ENCODE measurements at places on chromosomes 11 and 22.

- no peak for DNase-seq
Observed at GRCh38 chr22:30875481-30876215, 92.9 kb downstream of the MORC2 start.

DNA sequence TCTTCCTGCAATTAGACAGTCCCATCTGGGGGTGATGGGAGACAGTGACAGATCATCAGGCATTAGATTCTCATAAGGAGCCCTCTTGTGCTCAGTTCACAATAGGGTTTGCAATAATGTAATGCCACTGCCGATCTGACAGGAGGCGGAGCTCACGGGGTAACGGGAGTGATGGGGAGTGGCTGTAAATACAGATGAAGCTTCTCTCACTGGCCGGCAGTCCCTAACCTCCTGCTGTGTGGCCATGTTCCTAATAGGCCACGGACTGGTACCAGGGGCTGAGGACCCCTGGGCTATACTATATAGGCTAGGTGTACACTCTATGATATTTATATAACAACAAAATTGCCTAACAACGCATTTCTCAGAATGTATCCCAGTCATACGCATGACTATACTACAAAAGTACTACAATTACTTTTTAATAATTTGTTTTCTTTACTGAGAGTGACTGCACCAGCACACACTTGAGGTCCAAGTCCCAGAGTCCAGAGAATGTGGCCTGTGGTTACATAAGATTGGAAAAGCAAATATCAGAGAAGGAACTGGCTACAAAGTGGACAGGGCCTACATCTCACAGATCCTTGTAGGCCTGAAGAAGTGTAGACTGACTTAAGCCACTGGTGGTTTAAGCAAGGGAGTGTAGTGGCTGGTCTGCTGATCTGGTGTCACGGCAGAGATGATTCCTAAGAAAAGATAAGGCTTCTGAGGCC lies 200.0 kb downstream of the LARGE1 start:
- DNase-seq = no peak

- DNase-seq = no peak
Observed at GRCh38 chr22:46070803-46071450, 79.4 kb upstream of the PPARA start.

DNA sequence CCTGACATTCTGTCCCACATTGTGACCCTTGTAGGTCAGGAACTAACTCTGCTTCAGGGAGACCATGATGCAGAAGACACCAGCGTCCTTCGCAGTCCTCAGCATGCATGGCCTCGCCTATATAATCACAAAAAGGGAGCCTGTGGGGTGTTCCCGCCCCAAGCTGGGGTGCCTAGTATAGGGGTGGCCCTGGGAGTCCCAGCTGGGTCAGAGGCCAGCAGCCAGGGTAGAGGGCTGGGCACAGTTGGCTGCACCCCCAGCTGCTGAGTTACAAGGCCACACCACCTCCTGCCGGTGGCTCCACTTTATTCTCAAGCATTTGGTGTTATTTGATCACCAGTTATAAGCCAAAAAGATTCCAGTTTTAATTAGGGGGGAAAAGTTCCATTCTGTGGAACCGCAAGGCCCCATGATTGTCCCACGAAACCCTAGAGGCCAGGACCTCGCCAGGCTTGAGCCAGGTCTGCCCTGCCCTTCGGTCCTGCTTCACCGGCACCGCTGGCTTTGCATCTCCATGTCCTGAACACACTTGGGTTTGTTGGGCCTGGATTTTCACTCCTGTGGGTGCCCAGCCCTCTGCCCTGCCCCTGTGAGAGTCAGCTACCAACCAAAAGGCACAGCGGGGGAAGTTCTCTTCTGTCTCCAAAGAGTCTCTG lies 15.0 kb upstream of the GNB1L start:
- DNase-seq = no peak

GRCh38 chr11:1656670-1657069 lies 27.1 kb downstream of the KRTAP5-5 start:
- DNase-seq = no peak

DNA sequence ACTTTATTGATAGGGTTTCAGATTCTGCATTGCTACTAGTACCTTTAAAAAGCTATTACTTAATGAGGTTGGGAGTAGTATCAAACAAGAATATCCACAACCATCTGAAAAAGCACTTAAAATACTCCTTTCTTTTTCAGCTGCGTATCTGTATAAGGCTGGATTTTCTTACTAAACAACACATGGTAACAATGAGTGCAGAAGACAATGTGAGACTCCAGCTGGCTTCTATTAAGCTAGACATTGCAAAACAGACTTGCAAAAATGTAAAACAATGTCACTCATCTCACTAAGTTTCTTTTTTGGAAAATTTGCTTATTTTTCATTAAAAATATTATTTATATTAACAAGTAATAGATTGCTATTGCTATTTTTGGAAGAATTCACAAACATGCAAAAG lies 132.6 kb downstream of the WNT11 start:
- DNase-seq = no peak

DNA sequence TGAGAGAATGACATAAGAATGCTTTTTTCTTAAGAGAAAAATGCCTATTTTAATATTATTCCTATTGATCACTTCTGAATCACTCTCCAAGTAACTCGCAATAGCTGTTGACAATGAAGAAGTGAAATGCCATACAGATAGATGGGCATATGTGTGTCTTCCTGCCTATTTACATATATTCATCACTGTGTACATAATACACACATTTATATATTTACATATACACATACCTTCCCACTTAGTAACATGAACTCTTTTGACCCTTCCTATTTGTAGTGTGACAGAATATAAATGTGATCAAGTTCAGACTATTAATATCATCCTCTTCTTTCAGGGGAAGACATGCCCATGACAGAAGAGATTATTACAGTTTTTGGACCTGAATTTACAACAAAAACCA lies 756.7 kb downstream of the DLG2 start:
- no peak for DNase-seq

Data from iPS DF 19.7 (cell line).